ENCODE measurements at places on chromosomes 11 and 22. TPM values are rescaled to one million over a fixed set of nuclear protein-coding genes. Genes with fewer than 3 reads are reported as not detected.

Gene PHF21B
- not detected for total RNA-seq

Gene CSF2RB
- 0.17 TPM for total RNA-seq

Gene TSSK2
- not detected for total RNA-seq

Gene NPAS4
- not detected for total RNA-seq

Gene LARGE2
- not detected for total RNA-seq

Gene P4HA3
- 5.8 TPM for total RNA-seq

Gene F2
- not detected for total RNA-seq

Gene CFAP300
- 2.0 TPM for total RNA-seq

Gene PRR33
- total RNA-seq, result not detected

Gene OR2D2
- total RNA-seq, result not detected

Gene PRR5
- total RNA-seq, result 14.2 TPM

Gene CHEK1
- 17.3 TPM for total RNA-seq

Gene PGM2L1
- 1.1 TPM for total RNA-seq

Gene PLEKHB1
- total RNA-seq, result 1.6 TPM

Gene CASP5
- total RNA-seq, result not detected

Gene CXCR5
- not detected for total RNA-seq

Gene POU2AF2
- not detected for total RNA-seq

Gene OR10A4
- total RNA-seq, result not detected

Gene SMC1B
- not detected for total RNA-seq

Gene OR2AG2
- total RNA-seq, result not detected

Gene POU2AF1
- not detected for total RNA-seq

Gene FAM180B
- 1.3 TPM for total RNA-seq

Gene MEI1
- total RNA-seq, result 6.7 TPM

Gene APLNR
- total RNA-seq, result 3.4 TPM

Gene PANX3
- total RNA-seq, result not detected

Gene LIPT2
- 0.68 TPM for total RNA-seq

Gene SLC17A6
- total RNA-seq, result not detected

Gene OR52I2
- total RNA-seq, result not detected

Gene CBLIF
- total RNA-seq, result not detected

Gene PDXP
- 12.9 TPM for total RNA-seq

Gene ANGPTL5
- not detected for total RNA-seq

Gene DLG2
- total RNA-seq, result 1.6 TPM

Gene VSIG10L2
- not detected for total RNA-seq

Gene SPI1
- total RNA-seq, result not detected

Gene ZNHIT2
- 19.1 TPM for total RNA-seq

Data from pericardium fibroblast (primary cell).